ENCODE measurements at places on chromosomes 7 and 10.

- no peak for DNase-seq
Measured at GRCh38 chr10:84547616-84548015, 219.2 kb downstream of the CCSER2 start.

GRCh38 chr7:22762866-22763265 is 35.9 kb downstream of the IL6 start:
- DNase-seq: no peak

GRCh38 chr7:113657603-113658002 is 261.2 kb downstream of the PPP1R3A start:
- no peak for DNase-seq

DNA sequence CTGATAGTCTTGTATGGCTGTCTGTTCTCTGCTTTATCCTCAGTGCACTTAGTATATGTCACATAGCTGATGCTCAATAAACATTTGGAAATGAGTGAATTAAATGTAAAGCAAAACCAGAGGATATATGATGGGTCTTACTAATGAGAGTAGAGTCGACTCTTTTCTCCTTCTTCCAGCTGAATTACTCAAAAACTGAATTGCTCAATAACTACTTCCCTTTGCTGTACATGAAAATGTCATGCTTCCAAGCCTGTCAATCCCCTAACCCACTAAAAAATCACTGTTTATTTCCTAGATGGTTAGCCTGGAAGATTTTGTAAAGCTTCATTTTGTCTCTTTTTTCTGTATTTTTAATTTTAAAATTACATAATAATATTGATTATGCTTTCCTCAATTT is 88.0 kb downstream of the OR13A1 start:
- DNase-seq: no peak

GRCh38 chr7:135858851-135859250 is 110.2 kb upstream of the FAM180A start:
- no peak for DNase-seq

GRCh38 chr7:39554583-39555165 is 11.5 kb upstream of the YAE1 start:
- no peak for DNase-seq

DNA sequence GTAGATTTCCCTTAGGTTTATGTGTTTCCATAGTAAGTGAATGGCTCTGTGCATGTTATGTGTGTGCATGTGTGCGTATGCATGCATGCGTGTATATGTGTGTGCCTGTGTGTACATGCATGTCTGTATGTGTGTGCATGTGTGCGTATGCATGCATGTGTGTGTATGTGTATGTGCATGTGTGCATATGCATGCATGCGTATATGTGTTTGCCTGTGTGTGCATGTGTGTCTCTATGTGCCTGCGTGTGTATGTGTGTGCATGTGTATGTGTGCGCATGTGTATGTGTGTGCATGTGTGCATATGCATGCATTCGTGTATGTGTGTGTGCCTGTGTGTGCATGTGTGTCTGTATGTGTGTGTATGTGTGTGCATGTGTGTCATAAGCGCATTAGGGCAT is 98.8 kb upstream of the AGBL3 start:
- DNase-seq: no peak

DNA sequence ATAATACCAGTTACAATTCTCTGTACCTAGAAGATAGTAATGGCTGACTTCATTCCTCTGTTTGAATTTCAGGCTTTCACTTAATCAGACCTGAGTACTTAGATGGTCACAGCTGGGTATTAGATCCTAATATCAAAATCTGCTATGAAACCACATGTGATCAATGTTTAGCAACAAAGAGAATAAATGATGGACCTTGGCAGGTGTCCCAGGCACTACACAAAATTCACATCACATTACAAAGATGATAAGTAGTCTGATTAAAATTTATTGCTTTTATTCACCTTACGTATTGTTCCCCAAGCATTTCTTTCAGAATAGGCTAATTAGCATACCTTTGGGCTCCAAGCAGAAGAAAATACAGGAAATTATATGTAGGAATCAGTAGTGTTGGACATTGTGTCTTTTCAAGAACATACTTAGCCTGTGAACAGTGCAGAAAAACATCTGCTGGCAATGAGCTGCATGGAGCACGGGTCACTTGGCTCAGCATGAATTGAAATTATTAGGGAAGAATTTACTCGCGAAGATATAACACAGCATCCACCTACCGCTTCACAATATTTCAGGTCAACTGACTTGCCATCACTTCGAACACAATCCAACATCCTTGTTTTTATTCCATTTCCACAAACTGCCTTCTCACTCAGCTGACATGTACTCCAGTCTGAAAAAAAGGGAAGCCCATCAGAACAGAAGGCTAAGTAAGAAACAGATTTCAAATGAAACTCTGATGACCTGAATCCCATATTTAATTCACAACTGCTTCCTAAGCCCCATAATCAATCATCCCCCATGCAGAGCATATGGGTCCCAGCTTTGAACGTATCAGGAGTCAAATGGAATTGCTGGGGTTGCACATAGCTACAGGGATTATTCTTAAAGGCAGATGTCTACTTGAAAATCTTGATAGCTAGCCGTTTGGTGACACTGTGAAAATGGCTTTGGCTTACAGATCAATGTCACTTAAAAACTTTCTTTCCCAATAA is 421.0 kb downstream of the THSD7A start:
- no peak for DNase-seq

DNA sequence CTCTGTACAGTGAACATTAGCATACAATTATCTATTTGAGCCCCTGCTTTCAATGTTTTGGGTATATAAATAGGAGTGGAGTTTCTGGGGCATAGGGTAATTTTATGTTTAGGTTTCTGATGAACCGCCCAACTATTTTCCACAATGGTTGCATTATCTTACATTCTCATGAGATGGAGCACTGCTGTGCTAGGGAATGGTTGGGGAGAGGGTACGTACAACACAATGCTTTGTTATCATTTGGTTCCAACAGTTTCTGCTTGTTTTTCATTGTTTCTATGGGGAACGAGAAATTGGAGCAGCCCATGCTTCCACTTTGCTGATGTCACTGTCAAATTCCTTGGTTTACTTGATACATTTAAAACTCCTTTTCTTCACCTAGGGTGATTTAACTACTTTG is 1115.3 kb downstream of the REEP3 start:
- no peak for DNase-seq

DNA sequence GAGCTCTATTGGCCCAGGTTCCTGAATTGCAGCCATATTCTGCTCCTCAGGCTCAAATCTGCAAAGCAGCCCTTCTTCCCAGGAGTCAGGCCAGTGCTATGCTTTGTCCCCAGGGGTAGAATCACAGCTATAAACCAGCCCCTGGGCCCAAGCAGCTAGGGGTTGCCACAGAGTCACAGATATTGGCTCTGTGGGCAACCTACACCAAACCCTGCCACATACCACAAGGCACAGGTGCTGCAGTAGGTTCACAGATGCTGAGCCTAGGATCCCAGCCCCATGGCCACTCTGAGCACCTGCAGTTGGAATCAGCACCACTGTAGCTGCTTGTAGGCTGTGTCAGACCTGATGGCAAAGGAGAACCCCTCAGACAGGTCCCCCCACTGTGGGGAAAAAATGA is 43.1 kb upstream of the CAMK2B start:
- no peak for DNase-seq

GRCh38 chr10:98331885-98332284 is 63.9 kb upstream of the LOXL4 start:
- no peak for DNase-seq

DNA sequence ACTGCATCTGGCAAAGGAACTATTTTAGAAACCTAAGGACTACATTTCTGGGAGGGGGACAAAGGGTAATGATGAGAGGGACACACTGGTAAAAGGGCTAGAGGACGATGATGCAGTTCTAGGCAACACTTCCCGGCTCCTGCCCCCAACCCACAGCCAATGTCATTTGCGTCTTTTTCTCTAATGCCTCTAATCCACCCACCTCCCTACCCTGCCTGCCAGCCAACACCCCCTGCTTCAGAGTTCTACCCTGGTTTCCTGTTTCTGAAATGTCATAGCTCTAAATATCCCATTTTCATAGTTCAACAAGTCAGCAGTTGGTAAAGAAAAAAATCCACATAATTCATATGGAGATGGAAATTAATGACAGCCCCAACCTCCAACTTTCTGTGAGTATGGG is 79.0 kb downstream of the KIAA1549 start:
- DNase-seq: no peak

GRCh38 chr7:132135746-132136385 is 440.4 kb downstream of the PLXNA4 start:
- no peak for DNase-seq

GRCh38 chr10:130191380-130191779 is 55.2 kb downstream of the GLRX3 start:
- no peak for DNase-seq

DNA sequence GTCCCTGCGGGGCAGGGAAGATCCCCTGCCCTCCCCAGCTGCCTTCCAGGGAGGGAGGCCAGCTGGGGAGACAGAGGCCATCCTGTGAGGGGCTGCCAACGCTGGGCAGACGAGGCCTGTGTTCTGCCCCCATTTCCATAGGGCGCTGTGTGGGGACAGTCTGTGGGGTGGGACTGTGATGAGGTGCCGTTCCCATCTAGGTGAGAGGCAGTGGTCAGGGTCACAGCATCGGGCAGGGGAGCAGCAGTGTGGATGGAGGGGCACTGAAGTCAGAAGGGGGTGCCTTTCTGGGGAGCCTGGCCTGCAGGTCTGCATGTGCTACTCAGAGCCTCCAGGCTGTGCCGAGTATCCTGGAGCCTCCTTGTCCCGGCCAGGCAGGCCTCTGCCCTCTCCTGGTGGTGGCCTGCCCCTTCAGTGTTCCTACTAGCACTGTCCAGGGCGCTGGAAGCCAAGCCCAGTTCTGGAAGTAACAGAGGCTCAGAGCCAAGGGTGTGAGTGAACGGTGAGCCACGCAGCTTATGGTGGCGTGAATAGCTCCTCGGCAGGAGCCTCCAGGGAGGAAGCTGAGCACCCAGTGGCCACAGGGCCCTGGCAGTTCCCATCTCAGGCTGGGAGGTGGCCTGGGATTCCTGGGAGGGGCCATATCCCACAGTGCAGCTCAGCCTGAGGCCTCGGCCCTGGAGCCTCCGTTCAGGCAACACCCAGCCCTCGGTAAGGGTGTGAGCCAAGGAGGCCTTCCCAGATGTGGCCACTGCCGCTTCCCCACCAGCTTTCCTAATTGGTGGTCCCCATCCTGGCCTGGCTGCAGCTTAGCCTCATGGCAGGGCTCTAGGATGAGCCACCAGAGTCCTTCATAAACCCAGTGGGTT is 23.3 kb upstream of the CSGALNACT2 start:
- DNase-seq: no peak

- no peak for DNase-seq
Measured at GRCh38 chr10:45238896-45239295, 76.5 kb downstream of the OR13A1 start.

- no peak for DNase-seq
Measured at GRCh38 chr7:55490099-55490498, 82.2 kb downstream of the VOPP1 start.

DNA sequence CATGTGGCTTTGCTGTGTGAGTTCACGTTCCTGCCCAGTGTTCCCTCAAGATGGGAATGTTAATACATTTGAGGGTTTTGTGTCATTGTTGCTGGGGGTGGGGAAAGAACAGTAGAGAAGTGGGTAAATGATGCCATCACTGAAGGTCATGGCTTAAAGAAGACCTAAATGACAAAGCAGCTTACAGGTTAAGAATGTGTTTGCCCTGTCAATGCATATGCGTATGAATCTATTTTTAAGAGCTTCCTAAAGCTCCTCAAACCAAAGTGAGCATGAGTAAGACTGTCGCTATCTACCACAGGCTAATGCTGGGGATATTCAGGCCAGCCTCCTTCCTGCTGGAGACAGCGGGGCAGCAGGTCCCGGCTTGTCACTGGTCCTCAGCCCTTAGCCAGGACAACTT is 162.9 kb downstream of the CREB5 start:
- no peak for DNase-seq

- no peak for DNase-seq
Measured at GRCh38 chr10:77888356-77888703, 38.2 kb downstream of the DLG5 start.

- no peak for DNase-seq
Measured at GRCh38 chr10:14581553-14582321, 193.0 kb downstream of the FAM107B start.

DNA sequence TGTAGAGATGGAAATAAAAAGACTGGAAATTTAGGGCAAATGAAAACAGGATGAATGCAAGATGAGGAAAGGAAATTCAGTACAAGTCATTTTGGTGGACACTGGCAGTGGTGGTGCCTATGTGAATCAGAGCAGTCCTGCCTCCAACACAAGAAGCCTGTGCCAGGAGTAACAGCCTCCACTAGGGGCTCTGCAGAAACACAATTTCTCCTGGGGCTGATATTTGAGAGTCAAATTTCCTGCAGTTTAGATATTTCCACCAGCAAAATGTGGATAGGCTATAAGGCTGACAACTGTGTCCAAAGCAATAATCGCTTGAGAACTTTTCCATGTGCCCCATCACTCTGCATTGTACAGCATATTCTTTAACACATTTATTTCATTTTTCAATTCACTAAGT is 4.7 kb upstream of the PLXDC2 start:
- no peak for DNase-seq

DNA sequence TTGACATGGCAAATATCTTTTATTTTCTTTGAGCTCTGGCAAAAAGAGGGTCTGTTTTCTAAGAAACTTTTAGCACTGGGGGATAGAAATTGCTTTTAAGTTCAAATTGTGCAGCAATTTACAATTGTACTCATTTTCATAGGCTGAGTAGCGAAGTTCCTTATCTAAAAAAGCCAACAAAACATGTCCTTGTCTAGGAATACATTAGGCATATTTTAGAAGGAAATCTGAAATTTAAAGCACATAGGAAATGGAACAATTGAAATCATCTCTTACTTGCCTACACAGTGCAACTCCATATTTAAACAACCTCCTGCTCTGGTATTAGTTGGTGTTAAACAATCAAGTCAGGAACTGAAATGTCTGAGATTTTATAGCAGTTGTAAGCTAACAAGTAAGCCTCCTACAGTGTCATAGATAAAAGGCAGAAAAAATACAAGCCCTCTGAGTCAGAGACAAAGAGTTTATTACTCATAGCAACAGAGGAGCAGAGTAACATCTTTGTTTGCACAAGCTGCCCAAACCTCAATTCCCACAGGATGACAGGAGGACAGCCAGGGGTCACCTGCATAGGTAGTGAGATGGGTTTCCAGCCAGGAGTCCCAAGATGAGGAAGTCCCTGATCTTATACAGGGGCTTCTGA is 280.2 kb upstream of the HGF start:
- DNase-seq: no peak

DNA sequence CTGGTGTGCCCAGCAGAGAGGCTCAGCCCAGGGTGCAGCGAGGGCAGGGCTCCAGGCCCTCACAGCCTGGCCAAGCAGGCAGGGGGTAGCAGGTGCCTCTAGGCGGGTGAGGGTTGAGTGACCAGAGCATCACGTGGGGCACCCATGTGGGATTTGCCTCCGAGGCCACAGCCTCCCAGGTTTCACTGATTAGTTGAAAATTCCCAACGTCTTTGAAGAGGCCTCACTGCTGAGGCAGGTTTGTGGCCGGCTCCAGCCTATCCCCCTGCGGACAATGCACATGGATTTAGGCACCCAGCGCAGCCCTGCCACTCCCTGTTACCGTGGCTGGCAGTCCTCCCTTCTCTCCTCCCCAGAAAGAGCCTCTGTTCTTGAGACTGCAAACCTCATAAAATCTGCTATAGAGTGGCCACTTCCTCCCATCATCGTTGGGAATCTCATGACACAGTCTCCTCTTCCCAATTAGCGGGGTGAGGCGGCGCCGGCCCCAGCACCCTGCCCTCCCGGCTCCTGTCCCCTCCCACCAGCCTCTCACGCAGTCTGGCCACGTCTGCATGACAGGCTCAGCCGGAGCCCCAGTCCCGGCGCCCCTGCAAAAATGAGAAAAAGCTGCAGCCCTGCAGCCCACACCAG is 10.8 kb downstream of the MYL10 start:
- DNase-seq: no peak

GRCh38 chr10:15570738-15571339 is 148.9 kb downstream of the ITGA8 start:
- DNase-seq: no peak

All from stimulated activated CD4-positive, alpha-beta T cell treated with anti-CD3 and anti-CD28 coated beads, TNF-alpha, amount 100 ng/mL, for 4 hours (primary cell).